ENCODE measurements at places on chromosomes 1 and 21.

GRCh38 chr21:45080639-45081414, 6.4 kb downstream of the ADARB1 start:
- DNase-seq, result peak; percentile 44

DNA sequence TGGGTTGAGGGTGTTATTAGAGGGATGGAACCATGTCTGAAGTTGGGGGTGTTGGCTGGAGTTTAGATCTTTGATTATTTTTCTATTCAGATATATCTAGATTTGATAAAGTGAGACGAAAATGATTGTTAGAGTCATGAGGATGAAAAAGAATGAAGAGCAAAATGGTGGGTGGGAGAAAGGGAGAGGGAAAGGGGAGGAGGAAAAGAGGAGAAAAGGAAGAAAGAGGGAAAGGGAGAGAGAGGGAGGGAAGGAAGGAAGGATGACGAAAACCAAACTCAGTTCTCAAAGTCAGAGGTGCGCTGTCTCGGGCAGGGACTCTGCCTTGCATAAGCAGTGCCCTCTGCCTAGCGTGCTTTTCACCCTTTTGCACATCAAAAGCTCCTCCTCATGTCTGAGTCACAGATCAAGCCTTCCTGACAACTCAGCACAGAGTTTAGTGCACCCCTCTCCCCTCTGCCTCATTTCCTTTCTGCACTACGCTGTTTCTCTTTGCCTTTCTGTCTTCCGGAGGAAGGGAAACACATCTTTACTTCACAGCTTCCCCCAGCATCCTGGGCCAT, 225.8 kb upstream of the PROX1 start:
- peak; percentile 38 for DNase-seq

DNA sequence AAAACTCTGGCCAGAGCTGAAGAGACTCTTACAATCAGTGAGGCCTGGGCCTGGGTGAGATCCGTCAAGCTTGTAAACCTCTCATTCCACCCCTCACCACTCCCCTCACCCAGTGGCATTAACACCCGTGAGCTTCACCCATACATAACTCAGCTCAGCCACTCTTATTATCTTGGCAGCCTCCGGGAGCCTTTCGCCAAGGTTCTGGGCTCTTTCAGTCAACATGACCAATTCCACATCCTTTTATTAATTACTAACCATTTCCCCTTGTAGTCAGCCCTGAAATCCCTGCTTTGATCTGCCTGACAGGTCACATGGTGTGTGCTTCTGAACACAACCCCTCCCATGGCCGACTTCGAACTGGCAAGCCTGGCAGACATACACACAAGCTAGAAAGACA, 134.8 kb downstream of the SETD4 start:
- DNase-seq, result no peak

DNA sequence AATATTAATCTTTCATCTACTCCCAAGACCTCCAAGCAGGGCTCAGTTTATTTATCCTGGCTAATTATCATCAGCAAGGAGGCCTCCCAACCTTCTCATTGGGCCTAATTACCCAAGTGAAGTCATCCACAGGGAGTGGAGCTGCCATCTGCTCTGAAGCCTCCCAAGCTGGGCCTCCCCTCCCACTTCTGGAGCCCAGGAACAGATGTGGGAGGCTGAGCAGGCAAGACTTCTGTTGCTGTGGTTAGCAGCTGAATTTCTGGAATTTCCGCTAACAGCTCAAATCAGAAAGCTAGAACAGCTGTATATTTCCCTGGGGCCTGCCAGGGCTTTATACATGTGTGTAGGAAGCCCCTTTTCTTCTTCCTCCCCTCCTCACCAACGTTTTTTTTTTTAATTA, 127.5 kb downstream of the UCK2 start:
- no peak for DNase-seq

GRCh38 chr1:186806477-186806876, 22.3 kb upstream of the PLA2G4A start:
- DNase-seq, result no peak

DNA sequence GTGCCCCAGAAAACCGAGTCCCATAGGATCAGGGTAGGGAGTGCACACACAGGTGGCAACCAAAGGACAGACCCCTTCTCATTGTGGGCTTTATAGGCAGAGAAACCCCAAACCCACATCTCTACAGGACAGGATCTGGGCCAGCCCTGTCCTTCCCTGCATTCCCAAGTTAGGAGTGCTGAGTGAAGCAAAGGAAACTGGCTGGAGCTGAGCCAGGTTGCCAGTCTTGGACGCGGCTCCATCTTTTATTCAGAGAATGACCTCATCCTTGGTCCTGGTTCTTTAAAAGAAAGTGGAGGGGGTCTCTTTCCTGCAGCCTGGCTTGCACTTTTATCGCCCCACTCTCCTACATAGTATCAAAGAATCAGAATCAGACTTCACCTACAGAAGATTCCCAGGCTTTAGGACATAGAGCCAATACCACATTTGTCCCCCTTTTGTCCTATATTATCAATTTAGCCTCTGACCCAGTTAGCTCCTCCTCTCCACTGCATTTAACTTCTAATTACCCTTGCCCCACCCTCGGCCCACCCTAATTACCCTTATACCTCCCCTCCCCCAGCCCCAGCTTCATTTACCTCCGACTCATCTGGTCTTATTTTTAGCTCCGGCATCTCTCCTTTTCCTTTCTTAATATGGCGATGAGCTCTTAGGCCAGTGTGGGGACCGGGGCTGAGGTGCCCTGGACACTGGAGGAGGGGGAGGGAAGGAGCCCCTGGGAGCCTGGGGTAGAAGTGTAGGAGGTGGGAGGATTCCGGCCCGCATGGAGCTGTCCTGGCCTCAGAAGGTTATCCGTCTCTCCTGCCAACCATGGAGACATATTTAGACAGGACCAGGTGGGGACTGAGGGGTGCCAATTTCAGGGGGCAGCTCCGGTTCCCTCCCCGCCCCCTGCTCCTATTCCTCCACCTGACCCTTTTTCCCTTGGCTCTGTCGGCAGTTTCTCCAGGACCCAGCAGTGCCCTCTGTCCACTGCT, at the start of gene CASQ1:
TSS of gene CASQ1 (plus strand) at position 927 of the 977 bp plus-strand sequence. CDS start 177 bp downstream, outside the sequence.
- DNase-seq, result no peak

GRCh38 chr1:40973912-40974311, 5.6 kb upstream of the CTPS1 start:
- no peak for DNase-seq
